Stimulated activated CD4-positive, alpha-beta T cell treated with anti-CD3 and anti-CD28 coated beads, Interleukin-12 subunit alpha, Interleukin-12 subunit beta, amount 100 ng/mL, for 4 hours (primary cell): ENCODE measurements at places on chromosomes 12 and 14.

GRCh38 chr12:18906395-18906794 is 168.5 kb downstream of the CAPZA3 start:
- DNase-seq = no peak

GRCh38 chr14:50312734-50313054 is 570 bp downstream of the DMAC2L start:
- DNase-seq = no peak

GRCh38 chr12:132384916-132385774 is 55.8 kb upstream of the GALNT9 start:
- no peak for DNase-seq

DNA sequence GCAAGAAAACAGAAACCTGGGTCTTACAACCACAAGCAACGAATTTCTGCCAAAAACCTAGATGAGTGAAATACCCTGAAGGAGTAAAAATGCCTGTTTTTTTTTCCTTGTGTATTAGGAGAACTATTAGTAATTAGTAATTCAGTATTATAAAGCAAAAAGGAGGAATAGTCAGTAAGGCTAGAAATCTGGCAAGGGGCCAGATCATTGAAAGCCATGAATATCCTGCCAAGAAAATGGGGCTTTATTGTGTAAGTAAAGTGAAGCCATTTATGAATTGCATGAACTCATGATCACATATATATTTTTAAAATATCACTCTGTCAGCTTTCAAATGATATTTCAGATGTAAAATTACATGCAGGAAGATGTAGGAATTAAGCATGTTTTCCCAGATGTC is 57.9 kb downstream of the TXNDC16 start:
- no peak for DNase-seq

- no peak for DNase-seq
Observed at GRCh38 chr12:52185400-52185967, 6.3 kb downstream of the KRT80 start.

DNA sequence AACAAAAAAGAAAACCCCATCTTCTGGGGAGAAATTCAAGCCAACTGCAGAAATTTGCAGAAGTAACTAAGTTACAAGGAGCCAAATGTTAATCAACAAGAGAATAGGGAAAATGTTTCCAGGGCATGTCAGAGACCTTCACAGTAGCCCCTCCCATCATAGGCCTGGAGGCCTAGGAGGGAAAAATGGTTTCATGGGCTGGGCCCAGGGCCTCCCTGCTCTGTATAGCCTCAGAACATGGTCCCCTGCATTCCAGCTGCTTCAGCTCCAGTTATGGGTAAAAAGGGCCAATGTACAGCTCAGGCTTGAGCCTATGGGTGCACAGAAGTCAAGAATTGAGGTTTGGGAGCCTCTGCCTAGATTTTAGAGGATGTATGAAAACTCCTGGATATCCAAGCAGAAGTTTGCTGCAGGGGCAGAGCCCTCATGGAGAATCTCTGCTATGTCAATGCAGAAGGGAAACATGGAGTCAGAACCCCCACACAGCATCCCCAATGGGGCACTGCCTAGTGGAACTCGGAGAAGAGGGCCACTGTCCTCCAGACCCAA is 260.9 kb downstream of the DUSP6 start:
- DNase-seq = no peak

DNA sequence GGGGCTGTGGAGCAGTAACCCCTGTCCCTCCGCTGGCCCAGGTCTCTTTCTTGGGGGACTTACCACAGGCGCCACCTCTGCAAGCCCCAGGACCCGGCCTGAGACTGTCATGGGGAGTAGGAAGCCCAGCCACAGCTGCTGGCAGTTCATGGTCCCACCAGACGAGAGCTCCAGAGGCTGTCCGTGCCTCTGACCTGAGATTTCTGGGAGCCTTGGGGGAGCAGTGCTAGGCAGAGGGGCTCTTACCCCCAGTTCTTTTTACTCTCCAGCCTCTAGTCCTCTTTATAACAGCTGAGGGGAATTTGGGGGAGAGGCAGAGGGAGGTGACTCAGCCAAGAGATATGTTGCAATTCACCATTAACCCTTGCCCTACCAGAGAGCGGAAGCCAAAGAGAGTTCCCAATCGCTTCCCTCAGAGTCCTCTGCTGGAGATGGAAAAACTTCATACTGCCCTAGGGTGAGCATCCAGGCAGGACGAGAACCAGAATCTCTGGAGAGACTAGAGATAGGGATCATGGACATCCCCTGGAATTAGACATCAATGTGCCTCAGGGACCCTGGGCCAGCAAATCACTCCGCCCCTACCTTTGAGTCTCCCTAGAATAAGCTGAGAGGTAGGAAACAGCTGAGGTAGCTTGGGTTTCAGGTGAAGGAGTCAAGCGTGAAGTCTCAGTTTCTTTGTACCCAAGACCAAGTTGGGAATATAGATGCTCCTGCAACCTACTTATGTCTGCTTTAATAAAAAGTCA is at the start of gene MMP19:
TSS of gene MMP19 (minus strand) at position 256 of the 749 bp plus-strand sequence. CDS start at position 150, 106 bp downstream.
- no peak for DNase-seq

DNA sequence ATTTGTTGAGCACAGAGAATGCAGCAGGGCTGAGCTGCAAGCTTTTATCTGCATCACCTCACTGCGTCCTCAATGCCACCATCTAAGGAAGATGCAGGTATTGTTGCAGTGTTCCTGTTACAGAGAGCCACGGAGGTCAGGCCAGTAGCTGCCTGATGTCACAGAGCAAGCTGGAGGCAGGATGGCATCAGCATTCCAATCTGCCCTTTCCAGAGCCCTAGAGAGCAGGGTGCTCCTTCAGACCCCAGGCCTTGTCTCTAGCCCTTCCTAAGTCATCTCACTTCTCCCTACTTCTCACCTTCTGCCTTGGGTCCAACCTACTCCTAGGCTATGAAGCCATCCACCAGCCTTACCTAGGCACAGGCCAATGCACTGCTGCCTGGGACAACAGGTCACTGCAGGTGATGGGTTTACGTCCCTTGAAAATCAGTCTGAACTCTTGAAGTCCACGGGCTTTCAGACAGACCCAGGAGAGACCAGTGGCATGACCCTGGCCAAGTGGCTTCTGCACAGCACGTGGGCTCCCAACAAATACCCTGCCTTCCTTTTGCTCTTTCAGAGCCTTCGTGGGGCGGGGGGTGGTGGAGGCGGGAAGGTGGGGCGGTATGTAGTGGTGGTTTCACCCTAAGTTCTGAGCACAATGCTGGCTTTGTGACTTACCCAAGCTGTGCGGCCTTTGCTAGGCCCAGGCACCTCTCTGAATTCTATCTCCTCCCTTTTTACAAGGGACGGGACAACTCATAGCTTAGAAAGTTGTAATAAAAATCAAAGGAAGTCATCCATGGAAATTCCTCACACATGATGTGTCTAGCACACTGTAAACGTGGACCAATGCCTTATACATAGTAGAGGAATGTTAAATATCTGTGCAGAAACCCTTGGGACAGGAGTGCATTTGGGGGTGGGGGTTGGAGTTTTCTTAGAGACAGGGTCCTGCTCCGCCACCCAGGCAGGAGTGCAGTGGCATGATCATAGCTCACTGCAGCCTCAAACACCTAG is 136.0 kb downstream of the KSR2 start:
- no peak for DNase-seq

DNA sequence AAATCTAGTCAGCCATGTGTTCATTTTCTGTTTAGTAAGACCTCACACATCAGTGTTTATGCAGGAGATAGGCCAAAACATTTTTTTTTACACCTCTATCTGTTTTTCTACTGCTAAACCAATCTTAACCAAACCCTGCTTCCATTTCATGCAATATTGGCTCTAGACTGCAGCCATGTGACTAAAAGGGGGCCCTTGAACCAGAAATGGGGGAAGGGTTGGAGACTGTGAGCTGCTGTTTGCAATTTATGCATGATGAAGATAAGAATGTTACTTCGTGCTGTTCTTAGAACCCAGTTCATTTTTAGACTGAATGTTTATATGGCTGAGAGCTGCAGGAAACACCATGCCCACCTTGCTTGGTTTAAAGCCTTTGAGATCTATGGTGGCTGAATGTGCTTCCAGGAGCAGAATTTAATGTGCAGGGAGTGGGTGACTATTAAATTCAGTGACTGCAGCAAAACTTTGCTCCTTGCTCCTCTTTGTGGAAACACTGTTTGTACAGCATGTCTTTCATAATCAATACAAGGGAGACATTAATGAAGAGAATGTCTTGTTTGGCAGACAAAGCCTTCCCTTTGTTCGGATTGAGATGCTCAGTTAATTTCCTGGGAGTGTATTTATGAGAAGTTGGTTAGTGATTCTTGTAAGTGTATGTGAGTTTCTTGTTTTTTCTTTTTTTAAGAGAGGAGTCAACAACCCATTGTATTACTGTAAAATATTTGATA is 53.6 kb downstream of the CHST11 start:
- DNase-seq = no peak

GRCh38 chr12:111164833-111165525 is 203.9 kb downstream of the PHETA1 start:
- DNase-seq = no peak

DNA sequence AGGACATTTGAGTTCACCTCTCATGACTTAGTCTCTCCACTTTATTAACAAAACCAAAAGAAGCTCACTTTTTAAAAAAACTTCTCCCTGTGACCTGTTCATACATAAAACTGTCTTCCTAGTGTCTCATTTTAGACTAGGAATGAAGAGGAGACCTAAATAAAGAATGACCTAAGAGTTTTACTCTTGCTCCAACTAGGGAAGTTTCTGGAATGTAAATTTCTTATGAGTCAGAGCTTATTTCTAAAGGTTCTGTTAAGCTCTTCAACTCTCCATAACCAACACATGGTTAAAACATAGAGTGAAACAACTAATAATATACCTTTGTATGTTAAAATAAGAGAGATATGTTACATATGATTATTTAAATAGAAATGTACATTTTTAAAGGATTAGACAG is 369.8 kb downstream of the EMP1 start:
- DNase-seq = no peak

DNA sequence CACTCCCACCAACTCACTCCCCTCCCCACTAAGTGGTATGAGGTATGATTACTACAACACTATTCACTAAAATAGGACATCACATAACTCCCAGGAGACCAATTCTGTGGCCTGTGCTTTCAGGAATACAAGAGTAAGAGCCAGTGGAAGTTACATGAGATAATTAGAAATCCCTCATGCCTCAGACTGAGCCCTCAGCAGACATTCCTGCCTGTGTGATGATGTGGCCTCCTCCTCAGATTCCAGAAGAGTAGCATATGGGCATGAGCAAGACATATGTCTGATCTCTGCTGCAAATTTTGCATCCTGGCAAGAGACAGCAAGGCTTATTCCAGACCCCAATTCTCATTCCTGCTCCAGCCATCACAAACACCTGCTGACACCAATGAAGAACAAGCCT is 46.0 kb upstream of the BMP4 start:
- DNase-seq = no peak

- DNase-seq = no peak
Observed at GRCh38 chr12:19546611-19547162, 107.4 kb downstream of the AEBP2 start.

GRCh38 chr12:54126696-54127537 is 61.9 kb downstream of the SMUG1 start:
- no peak for DNase-seq

- DNase-seq = no peak
Observed at GRCh38 chr12:40198601-40199000, 26.2 kb upstream of the LRRK2 start.

- no peak for DNase-seq
Observed at GRCh38 chr12:10497602-10498001, 8.1 kb upstream of the EIF2S3B start.

GRCh38 chr14:53596853-53597525 is 359.6 kb downstream of the BMP4 start:
- DNase-seq = no peak

- DNase-seq = no peak
Observed at GRCh38 chr12:125254236-125254635, 189.0 kb downstream of the AACS start.

GRCh38 chr14:91413547-91414474 is 3.8 kb downstream of the CCDC88C start:
- no peak for DNase-seq

DNA sequence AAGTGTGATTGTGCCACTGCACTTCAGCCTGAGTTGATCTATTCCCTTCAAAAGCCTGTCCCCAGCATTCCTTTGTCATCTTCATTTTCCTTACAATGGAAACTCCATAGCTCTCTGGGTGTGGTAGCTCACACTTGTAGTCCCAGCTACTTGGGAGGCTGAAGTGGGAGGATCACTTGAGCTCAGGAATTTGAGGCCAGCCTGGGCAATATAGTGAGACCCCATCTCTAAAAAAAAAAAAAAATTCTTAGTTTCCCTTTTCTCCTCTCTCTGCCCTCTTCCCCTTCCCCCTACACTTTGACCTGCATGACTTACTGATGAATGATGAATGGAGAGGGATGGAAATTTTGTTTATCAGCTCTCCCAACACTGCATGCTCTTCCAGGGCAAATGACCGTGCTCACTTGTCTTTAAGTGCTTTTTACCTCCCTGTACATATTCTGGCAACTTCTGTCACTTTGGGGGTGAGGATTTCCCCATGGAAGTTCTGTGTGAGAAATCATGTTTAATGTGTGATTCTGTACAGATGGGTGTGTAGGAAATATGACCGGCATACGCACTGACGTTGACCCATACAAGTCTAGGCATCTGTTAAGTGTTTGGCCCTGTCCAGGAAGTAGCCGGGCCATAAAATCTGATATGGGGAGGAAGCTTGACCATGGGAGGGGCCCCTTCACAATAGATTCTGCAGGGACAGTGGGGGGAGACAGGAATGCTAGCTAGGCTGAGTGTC is 65.4 kb downstream of the ZFP36L1 start:
- no peak for DNase-seq

DNA sequence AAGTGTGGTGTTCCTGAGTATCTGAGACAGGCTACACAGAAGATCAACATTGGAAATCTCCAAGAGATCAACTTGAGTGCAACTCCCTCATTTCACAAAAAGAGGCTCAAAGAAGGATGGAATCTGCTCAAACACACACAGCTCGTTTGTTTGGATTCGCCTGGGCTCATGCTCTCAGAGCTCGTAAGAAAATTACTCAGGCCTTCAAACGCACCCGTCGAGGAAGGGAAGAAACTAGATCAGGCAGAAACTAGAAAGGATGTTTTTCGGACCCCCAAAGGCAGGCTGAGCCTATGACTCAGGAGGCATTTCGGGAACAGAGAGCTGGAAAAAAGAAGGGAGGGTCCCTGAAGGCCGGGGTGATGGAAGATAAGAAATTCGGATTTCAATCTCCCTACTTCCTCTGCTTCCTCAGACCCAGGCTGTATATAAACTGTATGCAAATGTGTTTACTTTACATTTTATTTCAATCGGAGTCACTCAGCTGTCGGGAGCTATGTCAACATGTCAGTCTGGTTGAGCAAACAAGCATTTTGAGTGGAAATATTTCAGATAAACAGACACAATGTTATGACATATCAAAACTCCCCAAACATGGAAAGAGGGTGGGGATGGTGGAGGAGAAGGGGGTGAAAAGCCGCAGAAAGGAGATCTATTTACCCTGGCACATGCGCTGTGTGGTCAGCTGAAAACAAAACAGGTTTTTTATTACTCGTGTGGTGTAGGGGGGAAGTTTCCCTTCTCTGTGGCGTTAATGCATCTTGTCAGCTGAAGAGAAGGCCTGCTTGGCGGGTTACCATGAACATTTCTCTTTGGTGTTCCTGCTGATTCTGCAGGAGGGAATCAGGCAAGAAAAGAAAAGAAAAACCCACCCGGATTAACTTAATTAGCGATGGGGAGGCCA is 129.1 kb upstream of the TBX3 start:
- no peak for DNase-seq
